Breast epithelium (tissue), 4 donors: ENCODE measurements at places on chromosomes 4 and X. TPM values are rescaled to one million over a fixed set of nuclear protein-coding genes. Genes with fewer than 3 reads are reported as not detected.

- H3K27me3 ChIP-seq, result no peaks in the 10 kb centered on the region
- no peaks in the 10 kb centered on the region for H3K4me1 ChIP-seq
Measured at GRCh38 chr4:184148738-184149637, 68.7 kb downstream of the ENPP6 start.

DNA sequence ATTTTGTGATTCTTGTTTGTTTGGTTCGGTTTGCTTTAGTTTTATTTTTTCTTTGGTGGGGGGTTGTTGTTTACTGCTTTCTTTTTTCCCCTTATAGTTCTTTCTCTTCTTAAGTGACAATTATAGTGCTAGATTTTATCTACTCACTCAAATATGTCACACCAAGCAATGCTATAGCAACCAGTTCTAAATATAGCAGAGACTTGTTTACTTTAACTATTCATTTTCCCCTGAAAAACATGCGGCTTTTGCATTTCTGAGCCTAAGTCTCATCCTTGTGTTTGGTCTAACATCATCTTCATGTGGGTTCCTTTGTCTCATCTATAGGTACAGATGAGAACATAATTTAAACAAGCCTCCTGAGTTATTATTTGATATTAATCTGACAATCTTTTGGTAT is 676.6 kb downstream of the FAT4 start:
- H3K4me1 ChIP-seq, result no peaks in the 10 kb centered on the region
- H3K27me3 ChIP-seq, result no peaks in the 10 kb centered on the region
- H3K27ac ChIP-seq, result no peak overlapping the region
- H3K36me3 ChIP-seq, result no peaks in the 10 kb centered on the region
- no peak overlapping the region for H3K4me3 ChIP-seq
- DNase-seq, result no peak

DNA sequence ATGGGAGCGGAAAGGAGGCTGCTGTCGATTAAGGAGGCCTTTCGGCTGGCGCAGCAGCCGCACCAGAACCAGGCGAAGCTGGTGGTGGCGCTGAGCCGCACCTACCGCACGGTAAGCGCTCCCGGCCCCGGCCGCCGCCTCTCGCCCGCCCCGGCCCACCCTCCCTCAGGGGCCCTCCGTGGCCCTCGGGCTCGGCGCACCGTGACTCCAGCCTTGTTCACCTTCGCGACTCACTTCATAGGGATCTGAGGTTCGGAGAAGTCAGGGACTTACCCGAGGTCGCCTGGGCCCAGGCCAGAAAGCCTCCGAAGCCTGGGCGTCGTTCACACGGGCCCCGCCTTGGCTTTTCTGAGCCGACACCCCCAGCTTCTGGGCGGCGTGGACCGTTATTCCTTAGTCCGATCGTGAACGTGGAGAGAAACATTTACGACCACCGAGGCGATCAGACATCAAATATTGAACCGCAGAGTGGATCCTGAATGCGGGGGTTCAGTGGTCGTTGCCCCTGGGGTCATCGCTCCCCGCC is 362 bp downstream of the NCAPG start:
- DNase-seq, result no peak
- H3K36me3 ChIP-seq, result no peaks in the 10 kb centered on the region
- peak overlapping the region; percentile 83 for H3K4me3 ChIP-seq
- H3K4me1 ChIP-seq, result peaks cover 10% of the 10 kb centered on the region
- no peaks in the 10 kb centered on the region for H3K27me3 ChIP-seq

GRCh38 chr4:33961761-33962160 is 2282.6 kb downstream of the ARAP2 start:
- no peak overlapping the region for H3K4me3 ChIP-seq
- H3K27me3 ChIP-seq, result no peaks in the 10 kb centered on the region
- no peak for DNase-seq
- H3K4me1 ChIP-seq, result no peaks in the 10 kb centered on the region
- no peaks in the 10 kb centered on the region for H3K36me3 ChIP-seq

DNA sequence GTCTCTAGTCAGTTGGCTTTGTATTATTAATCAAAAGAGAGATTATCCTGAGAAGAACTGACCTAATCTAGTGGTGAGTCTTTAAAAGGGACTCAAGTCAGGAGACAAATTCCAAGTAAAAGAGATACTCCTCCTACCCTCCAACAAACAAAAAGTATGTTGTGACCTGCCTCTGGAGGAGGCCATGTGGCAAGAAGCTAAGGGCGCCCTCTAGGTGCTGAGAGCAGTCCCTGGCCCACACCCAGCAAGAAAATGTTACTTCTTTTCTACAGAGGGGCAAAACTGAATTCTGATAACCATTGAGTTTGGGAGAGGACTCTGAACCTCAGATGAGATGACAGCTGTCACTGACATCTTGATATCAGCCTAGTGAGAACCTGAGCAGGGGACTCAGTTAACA is 953.6 kb upstream of the AGA start:
- DNase-seq, result no peak
- no peaks in the 10 kb centered on the region for H3K27me3 ChIP-seq
- H3K27ac ChIP-seq, result no peak overlapping the region
- H3K4me1 ChIP-seq, result no peaks in the 10 kb centered on the region
- no peak overlapping the region for H3K4me3 ChIP-seq
- peaks cover 5% of the 10 kb centered on the region for H3K36me3 ChIP-seq

DNA sequence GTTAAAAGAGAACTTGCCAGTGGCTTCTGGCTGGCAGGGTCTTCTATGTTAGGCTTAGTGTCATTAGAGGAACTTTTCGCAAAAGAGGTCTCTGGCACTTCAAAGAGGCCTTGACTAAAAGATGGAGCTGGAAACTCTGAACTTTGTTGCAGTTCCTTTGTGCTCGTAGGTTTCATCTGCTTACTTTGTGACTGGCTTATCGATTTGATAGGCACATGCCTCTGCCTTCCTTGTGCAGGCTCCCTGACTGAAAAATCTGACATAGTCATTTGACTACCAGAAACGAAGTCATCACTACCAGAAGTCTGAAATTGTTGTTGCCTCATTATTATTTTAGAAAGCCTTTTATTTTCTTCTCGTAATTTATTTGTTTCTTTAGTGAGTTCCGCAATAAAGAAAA is 93.9 kb upstream of the IL13RA1 start:
- DNase-seq, result no peak
- H3K36me3 ChIP-seq, result no peaks in the 10 kb centered on the region
- no peaks in the 10 kb centered on the region for H3K4me1 ChIP-seq
- peaks cover 10% of the 10 kb centered on the region for H3K27me3 ChIP-seq
- no peak overlapping the region for H3K4me3 ChIP-seq
- no peak overlapping the region for H3K27ac ChIP-seq

- no peak overlapping the region for H3K4me3 ChIP-seq
- no peak overlapping the region for H3K27ac ChIP-seq
- H3K36me3 ChIP-seq, result no peaks in the 10 kb centered on the region
- DNase-seq, result no peak
Measured at GRCh38 chr4:115249808-115250207, 136.4 kb upstream of the NDST4 start.

GRCh38 chr4:25861280-25861950 is 1.4 kb downstream of the SEL1L3 start:
- no peaks in the 10 kb centered on the region for H3K36me3 ChIP-seq
- no peaks in the 10 kb centered on the region for H3K4me1 ChIP-seq
- DNase-seq, result no peak
- no peaks in the 10 kb centered on the region for H3K27me3 ChIP-seq

Gene SPARCL1
- 371 TPM for total RNA-seq

Gene TENM3
- total RNA-seq, result 4.6 TPM

Gene GRK4
- 6.9 TPM for total RNA-seq

Gene GBA3
- total RNA-seq, result 0.16 TPM

Gene CTAG1B
- total RNA-seq, result not detected
